ENCODE measurements at places on chromosomes 2 and 18. TPM values are rescaled to one million over a fixed set of nuclear protein-coding genes. Genes with fewer than 3 reads are reported as not detected.

Gene ATP6V1C2
- 0.12 TPM for total RNA-seq

Gene SPDYA
- total RNA-seq = 0.20 TPM

Gene GKN1
- total RNA-seq = not detected

Gene MRPL33
- total RNA-seq = 335 TPM

- DNase-seq = no peak
Observed at GRCh38 chr2:134289225-134289624, 35.4 kb downstream of the MGAT5 start.

DNA sequence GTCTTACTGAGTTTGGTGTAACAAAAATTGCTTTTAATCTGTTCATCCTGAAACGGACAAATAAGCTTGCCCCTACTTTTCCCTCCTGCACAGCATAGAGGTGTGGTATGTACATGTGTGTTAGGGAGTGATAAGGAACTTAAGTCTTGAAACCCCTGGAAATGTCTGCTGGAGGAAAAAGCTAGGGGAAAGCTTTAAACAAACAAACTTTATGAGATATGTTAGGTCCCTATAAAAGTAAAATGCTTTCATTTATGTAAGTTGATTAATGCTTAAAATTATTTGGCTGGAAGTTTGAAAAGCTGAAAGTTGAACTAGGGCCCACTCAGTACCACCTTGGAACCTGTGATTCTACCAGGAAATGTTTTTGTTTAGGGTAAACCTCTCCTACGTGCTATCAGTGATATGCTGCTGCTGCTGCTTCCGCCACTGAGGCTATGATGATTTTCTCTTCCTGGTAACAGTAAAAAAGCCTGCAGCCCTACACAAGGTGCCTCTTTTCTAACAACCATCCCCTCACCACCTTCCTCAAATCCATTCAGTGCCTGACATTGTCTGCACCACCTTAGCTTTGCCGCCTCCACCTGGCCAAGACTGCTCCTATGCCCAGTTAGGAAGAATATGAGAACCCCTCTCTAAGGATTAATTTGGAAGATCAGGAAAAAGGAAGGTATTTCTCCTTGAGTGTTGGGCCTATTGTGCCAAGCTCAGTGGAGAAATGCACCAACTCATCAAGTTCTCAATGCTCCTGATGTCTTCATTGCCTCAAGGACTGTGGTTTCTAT, 2.5 kb upstream of the YES1 start:
- no peak for DNase-seq

- no peak for DNase-seq
Observed at GRCh38 chr2:226691255-226691654, 108.4 kb downstream of the IRS1 start.

DNA sequence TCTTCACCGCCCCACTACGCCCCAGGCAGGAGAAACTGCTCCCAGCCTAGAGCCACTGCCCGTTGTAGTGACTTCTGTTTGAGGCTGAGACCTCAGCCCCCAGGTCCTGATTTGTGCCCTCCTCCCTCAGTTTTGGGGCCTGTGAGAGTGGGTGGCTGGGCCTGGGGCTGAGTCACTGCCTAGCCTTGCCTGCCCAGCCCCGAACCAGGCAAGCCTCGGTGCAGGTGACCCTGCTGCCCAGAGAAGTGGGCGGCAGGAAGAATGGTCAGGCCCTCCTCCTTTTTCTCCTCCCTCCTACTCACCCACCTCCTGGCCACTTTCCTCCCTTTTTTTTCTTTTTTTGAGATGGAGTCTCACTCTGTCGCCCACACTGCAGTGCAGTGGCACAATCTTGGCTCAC, 66.6 kb downstream of the ZFP36L2 start:
- no peak for DNase-seq
